Stimulated activated CD8-positive, alpha-beta memory T cell treated with anti-CD3 and anti-CD28 coated beads, Interleukin-7, amount 100 ng/mL, for 1 hour (primary cell): ENCODE measurements at places on chromosomes 5 and 9.

GRCh38 chr5:127994087-127994660, 89.4 kb upstream of the SLC12A2 start:
- no peak for DNase-seq

GRCh38 chr9:121827251-121827967, 176.0 kb downstream of the DAB2IP start:
- DNase-seq = no peak

DNA sequence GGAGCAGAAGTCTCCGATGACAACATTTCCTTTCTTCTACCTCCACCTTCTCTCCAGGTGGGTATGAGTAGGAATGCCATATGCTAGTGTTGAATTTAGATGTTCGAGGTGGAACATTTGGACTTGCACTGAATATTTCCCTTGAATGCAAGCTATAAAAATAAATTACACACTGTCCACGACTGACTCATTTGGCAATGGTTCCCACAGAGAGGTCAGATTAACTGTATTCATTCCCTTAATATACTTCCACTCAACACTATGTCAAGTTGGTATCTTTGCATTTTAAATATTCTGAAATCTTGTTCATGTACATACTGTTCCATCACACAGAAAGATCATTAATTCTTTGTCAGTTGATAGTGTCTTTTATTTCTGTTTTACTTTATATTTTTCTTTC, 222.6 kb upstream of the PIK3R1 start:
- no peak for DNase-seq

GRCh38 chr5:997001-997474, 11.6 kb upstream of the NKD2 start:
- DNase-seq = no peak

DNA sequence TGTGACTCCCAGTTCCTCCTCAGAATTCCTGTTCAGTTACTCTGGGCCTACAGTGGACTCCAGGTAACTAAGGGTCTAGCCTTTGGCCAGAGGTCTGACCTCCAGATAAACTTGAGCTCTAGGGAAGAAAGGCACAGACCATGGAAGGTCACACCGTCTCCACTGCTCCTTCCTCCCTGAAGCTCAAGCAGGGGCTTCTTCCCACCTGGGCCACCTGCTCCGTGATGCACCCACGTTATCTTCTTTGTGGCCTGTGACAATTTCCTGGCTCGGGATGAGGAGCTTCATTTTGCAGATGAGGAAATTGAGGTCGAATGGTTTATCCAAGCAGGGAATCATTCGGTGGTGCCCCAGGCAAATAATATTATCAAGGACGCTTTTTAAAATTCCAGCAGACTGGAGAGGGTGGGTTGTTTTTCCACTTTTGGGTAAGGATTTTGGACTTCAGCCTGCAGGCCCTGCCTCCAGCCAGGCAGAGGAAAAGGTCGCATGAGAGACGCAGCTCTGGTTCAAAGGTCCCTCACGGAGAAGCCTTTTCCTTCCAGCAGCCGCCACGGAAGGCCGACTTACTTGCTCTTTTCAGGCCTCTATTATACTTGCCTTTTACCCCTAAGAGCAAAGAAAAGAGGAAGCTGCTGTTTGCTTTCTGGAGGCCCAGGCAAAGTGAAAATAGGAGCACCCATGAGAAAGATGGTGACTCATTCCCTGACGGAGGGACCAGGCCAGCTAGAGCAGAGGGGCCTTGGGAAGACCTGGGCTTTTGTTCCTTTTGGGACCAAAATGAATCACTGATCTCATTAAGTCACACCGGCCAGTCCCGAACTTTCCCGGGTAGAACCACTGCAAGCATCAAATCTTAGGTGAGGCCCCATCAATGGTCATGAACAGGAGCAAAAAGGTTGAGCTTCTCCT, 22.8 kb upstream of the DUSP1 start:
- DNase-seq = no peak

DNA sequence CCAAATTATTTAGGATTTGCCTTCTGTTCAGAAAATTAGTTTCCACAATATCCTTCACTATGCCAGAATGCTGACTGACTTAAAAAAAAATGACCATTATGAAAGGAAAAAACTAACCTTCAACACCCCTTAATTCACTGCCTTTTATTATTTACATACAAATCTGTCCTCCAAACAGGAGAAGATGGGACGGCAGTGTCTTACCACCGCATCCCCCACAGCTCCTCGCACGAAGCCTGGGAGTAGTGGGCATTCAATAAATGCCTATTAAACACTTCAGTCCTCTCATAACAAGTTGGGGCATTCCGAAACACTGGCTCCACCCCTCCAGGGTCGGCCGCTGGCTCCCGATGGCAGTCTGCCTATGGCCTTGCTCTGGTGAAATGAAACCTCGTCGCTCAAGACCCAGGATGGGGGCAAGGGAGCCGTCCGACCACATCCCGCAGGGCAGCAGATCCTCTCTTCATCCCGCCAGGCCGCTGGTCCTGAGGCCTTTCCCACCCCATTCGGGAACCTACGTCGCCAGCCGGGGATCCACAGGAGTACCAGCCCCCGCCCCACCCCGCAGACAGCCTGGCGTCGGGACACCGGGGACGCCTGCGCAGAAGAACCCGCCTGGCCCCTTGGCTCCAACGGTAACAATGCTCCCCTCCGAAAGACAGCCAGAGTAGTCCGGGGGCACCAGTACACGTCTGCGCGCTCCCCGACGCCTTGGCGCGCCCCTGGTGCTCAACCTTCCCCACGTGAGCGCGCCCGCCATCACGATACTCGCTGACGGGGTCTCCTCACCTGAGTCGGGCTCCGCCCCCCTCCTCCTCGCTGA, 613 bp downstream of the ZBTB5 start:
- DNase-seq = no peak

DNA sequence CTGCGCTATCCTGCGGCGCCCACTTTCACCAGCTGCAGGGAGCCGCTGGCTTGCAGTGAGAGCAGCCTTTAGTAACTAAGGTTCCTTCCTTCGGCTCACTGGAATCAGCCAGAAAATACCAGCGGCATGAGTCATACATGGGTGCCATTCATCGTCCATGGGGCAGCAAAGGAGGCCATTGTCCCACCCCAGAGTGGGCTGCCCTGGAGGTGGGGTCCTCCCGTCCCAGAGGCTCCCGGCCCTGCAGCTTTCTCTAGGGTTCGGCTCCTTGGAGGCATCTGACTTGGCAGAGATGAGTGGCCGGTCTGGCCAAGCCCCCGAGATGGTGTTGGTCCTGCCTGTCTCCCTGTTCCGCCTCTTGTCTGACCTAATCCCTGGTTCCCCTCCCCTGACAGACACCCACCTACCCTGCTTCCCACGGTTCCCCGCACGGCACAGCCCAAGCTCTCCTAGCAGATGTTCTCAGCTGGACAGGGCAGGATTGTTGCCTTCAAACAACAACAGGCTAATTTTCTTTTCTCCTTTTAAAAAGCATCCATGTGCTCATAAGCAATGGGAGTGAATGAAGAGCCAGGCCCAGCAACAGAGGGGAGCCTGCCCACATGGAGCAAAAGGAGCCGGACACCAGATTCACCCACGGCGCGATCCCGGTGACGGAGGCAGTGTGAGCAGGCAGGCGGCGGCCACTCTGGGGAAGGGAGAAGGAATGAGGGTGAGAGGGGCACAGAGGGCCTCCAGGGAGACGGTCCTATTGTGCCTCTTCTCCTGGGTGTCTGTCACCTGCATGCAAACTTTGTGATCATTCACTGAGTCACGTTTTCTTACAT, 97.0 kb upstream of the COL5A1 start:
- DNase-seq = no peak

GRCh38 chr5:116935561-116936162, 361.0 kb upstream of the SEMA6A start:
- DNase-seq = no peak

DNA sequence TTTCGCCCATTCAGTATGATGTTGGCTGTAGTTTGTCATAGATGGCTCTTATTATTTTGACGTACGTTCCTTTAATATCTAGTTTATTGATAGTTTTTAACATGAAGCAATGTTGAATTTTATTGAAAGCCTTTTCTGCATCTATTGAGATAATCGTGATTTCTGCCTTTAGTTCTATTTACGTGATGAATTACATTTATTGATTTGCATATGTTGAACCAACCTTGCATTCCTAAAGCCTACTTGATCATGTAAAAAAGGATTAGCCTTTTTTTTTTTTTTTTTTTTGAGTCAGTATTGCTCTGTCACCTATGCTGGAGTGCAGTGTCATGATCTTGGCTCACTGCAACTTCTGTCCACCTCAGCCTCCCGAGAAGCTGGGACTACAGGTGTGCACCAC, 25.1 kb downstream of the ITK start:
- no peak for DNase-seq

DNA sequence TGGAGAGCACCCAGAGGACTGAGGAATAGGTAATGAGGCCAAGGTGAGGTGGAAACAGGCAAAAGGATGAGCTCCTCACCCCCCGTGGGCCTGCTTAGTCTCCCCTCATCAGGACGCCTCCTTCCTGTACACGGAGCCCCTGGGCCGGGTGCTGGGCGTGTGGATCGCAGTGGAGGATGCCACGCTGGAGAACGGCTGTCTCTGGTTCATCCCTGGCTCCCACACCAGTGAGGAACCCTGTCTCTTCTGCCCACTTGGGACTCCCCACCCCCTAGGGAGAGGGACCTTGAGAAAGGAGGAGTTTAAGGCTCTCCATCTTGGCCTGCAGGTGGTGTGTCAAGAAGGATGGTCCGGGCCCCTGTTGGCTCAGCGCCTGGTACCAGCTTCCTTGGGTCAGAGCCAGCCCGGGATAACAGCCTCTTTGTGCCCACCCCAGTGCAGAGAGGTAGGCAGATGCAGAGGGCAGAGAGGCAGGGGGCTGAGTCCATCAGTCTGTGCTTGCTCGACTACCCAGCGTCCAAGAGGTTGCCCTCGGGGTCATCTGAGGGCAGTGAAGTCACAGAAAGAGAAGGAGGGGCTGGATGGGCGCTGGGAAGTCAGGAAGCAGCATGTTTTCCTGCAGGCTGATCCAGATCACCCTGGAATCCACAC, 7.0 kb downstream of the DOLK start:
- no peak for DNase-seq

DNA sequence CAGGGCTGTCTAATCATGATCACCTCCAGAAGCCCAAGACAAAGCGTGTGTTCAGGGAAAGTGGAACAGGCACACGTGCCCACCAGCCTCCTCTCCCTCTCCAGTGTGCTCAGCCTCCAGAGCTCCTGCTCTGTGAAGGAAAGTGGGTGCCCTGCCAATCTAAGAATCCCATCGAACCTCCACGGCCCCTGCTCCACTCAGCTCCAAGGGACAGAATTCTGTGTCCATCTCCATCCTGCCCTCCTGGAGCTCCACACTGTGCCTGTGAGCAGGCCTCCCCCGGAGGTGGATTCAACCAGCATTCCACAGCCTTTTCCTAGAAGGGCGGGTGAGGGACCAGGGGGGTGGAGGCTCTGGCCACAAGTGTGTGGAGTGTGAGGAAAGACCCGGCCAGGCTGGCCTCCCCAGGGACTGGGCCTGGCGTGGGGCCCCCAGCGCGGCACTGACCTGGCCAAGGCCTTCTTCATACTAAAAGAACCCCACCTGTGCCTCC, 6.0 kb downstream of the EEIG1 start:
- DNase-seq = no peak

GRCh38 chr9:130465383-130466096, 20.8 kb downstream of the ASS1 start:
- DNase-seq = no peak

- DNase-seq = no peak
These were observed 82.4 kb downstream of the SNCAIP start for GRCh38 chr5:122394284-122394930.

DNA sequence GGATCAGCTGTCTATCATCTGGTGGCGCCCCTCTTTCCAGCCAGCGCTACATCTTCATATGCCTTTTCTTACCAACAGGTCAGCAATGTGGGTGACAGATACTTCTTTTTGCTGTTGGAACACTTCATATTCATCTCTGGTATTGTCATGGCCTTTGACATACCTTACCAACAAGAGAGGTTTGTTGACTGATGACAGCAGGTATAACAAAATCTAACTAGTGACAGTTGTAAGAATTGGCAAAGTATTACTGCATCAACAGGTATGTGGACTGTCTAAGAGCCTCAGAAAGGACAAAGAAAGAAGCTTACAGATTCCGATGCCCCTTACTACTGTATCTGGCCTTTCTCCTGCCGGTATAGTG, 29.9 kb upstream of the ZSWIM6 start:
- no peak for DNase-seq

- DNase-seq = no peak
These were observed 36.8 kb upstream of the SHOC1 start for GRCh38 chr9:111831371-111832108.

GRCh38 chr5:80152778-80153177, 103.1 kb downstream of the SERINC5 start:
- DNase-seq = no peak

DNA sequence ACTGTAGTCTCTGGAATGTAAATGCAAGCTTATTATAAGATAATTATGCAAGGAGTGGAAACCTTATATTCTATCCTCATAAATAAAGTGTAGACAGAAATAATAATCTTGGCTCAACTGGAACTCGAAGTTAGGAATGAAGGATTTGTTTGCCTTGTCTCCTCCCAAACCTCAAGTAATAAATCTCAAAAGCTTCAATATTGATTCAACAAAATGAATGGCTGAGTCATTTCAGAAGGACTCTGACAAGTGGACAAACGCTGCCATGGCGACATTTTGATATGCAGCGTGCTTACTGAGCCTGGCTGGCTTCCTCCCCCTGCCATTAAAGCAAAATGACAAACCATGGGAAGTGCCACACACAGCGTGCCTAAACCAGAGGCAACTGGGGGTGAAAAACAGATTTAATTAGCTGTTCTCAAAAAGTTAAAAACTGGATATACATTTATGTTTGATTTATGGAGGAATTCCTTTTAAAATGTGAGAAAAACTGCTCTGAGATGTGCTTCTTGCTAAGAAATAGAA, 10.5 kb upstream of the ADGRV1 start:
- no peak for DNase-seq

DNA sequence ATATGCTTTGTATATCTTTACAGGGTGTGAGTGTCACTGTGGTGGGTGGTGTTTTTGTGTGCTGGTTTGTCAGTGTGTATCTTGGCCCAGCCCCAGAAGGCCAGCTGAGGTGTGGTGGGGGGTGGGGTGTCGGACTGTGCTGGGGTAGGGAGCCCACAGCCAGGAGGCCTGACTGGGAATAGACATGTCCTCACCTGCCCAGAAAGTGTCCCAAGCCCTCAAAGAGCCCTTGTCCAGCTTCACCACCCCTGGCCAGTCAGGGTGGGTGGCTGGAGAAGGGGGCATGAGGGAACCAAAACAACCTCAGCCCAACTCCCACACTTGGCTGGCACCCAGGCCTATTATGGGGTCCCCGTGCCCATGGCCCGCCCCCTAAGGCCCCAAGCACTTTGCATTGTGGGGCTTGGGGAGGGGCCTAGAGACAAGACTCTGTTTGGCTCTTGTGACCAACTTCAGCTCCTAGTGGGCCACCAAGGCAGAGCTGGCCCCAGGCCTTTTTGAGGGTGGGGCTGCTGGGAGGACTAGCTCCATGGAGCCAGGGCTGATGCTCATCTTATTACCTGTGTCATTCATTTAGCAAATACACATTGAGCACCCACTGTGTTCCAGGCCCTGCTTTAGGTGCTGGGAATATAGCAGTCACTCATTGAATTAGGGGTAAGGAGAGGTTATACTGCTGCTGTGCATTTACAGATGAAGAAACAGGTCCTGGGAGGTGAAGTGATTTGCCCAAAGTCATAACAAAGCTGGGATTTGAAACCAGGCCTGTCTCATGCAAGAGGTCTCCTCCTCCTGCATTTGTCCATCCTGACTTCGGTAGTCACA, 56.2 kb upstream of the PSD2 start:
- DNase-seq = no peak

- DNase-seq = no peak
These were observed 6.0 kb upstream of the NSMF start for GRCh38 chr9:137465000-137465719.
